ENCODE measurements at places on chromosomes 7 and 10.

DNA sequence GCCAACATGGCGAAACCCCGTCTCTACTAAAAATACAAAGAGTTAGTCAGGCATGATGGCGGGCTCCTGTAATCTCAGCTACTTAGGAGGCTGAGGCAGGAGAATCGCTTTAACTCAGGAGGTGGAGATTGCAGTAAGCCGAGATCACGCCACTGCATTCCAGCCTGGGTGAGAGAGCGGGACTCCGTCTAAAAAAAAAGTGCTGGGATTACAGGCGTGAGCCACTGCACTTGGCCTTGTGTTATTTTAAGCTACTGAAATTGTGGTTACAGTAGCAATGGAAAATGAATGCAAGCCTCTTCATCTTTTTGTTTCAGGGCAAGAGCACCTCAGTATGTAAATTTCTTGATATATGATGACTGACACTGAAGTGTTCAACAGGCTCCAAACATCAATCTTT lies 106.4 kb upstream of the IMMP2L start:
- DNase-seq, result no peak

GRCh38 chr10:5553400-5554170 lies 28.8 kb downstream of the CALML3 start:
- no peak for DNase-seq

- DNase-seq, result no peak
Observed at GRCh38 chr7:2724453-2725177, 36.6 kb downstream of the AMZ1 start.

DNA sequence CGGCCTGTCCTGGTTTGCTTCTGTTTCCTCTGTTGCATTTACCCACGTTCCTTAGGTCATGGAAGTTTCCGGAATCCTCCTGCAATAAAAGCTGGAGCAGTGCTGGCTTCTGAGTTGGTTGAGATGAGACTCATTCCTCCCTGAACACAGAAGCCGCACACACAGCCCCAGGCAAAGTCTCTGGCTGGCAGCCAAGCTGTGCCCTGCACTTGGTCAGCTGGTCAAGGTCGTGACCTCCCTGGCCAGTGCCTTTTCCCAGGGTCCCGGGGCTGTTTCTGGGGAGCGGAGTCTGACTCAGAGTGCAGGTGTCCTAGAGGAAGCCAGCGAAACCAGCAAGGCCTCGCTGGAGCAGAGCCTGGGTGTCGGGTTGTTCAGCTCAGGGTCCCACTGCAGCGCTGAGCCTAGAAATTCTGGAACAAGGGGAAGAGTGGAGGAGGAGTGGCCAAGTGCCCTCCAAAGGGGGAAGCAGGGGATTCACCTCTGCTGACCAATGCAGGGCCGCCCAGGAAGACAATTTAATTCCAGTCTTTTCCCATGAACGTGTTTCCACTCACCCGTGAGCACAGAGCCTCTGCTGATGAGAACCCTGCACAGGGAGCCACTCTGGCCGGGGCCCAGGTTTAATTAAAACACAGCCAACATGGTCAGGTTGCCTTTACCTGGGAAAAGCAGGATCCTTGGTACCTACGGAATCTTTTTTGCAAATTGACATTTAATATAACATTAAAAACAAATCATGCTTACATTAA lies 245.5 kb upstream of the PPP2R2D start:
- DNase-seq, result no peak

DNA sequence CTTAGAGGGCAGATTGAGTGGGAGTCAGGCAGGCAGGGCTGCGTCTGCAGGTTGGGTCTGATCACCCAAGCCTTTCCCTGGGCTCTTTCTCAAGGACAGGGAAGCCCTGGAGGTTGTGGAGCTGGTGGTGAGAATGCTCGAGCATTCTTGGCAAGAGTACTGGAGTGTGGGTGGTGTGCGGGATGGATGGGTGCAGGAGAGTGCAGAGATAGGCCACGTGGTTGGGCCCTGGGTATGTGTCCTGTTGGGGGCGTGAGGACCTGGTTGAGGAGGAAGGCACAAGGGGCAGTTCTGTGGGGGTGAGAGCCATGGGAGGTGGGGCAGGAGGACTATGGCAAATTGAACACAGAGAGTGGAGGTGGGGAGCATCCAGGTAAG lies 135.9 kb downstream of the PTPN20 start:
- no peak for DNase-seq

DNA sequence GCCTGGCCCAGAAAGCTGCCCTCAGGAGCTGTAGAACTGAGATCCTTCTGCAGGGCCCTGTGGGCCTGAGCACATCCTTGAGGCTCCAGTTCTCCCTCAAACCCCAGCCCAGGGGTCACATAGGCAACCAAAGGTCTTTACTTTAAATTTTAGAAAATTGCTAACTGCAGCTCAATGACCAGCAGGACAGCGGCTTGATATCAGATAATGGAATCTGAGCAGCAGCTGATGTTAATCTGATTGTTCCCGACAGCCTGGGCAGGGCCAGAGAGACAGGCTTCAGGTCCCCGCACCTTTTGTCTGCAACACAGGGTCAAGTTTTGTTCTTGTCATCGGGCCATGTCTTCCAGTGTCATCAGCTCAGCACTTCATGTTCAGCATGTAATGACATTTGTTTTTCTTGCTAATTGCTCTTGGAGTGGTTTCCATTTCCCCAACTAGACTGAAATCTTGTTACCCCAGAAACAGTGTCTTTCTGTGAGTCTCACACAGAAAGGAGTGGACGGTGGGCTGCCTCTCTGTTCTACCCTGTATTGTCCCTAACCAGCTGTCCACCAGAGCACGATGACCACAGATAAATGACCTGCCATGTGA lies 91.0 kb downstream of the PAXIP1 start:
- DNase-seq, result no peak

DNA sequence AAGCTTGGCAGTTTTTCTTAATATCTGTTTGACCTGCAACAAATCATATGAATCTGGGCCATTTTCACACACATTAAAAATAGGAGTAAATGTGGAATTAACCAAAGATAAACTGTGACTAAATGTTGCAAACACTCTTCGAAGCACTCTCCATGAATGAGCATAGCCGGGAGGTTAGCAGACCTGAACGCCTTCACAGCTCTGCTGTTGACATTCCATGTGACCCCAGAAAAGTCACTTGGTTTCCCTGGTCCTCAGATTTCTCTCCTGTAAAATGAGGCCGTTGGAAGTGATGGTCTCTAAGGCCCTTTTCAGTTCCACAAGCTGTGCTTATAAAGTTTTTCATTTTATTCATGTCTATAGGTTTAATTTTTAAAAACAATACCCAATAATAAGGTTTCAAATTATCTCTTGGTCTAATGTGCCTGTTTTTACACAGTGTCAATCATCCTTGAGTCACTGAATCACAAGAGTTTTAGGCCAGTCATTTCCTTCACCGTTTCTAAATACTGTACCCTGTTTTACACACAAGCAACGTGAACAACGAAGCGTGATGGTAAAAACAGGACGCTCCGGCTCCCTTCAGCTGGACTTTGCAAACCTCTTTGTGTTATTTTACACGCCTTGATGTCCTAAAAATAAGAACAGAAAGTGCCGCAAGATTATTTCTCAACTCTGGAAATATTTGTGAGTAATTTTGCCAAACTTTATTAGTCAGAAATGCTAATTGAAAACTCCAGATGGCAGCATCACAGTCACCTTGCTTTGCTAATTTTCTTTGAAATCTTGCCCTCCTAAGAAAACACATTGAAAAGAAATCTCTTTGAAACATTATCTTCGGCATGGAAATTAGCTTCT lies 38.6 kb upstream of the MET start:
- no peak for DNase-seq

- no peak for DNase-seq
Observed at GRCh38 chr7:151469281-151469680, 29.3 kb upstream of the CRYGN start.

Data from stimulated activated CD4-positive, alpha-beta T cell treated with anti-CD3 and anti-CD28 coated beads, Interleukin-12 subunit alpha, Interleukin-12 subunit beta, amount 100 ng/mL, for 24 hours (primary cell).